ENCODE measurements at places on chromosomes 2 and 18.

GRCh38 chr18:69081846-69082245, 284.0 kb downstream of the CCDC102B start:
- no peak for DNase-seq

DNA sequence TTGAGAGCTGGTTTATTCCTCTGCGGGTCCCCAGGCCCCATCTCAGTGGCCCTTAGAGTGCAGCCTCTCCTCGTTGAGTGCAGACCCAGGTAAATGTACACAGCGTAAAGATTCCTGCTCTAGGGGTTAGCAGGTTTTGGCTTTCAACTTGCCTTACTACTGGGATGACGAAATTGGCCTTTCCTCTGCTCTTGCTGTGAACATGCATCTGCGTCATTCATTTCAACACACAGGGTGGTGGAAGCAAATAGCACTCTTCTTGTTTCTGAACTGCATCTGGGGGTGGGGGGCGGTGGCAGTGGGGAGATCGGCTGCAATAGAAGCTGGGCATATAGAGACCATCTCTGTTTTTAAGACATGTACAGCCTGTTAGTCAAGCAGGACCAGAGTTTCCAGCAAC, 16.5 kb upstream of the SLC16A14 start:
- no peak for DNase-seq

GRCh38 chr2:41828052-41828643, 219.7 kb upstream of the PKDCC start:
- DNase-seq: no peak

DNA sequence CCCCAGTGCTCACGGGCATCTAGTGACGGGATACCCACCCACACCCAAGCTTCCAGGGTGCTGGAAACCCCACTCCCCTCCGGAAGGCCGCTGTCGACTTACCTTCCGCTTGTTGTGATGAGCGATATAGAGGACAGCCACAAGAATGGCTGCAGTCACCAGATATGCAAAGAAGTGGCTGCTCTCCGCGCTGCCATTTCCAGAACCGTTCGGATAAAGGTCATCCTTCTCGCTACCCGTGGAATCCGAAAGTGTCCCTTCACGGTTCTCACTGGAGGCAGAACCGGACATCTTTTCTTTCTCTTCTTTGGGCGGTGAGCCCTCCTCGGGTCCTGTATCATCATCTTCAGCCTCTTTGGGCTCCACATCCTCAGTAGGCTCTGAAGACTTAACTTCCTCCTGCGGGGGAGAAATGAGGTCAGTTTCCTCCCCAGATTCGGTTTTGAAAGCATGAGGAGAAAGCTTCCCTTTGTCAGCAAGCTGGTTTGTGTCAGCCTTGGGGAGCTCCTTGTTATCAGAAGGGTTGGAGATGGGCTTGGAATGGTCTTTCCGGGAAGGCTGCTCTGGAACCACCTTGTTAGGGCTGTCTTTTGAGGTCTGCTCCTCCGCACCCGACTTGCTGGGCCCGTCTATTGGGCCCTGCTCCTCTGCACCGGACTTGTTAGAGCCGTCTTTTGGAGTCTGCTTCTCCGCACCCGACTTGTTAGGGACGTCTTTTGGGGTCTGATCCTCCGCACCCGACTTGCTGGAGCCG, 1.2 kb downstream of the TGOLN2 start:
- no peak for DNase-seq

GRCh38 chr2:241558532-241559322, at the start of gene BOK:
Gene BOK (plus strand): TSS chr2:241558745. CDS start chr2:241559484, 739 bp downstream.
- DNase-seq: peak; percentile 87

DNA sequence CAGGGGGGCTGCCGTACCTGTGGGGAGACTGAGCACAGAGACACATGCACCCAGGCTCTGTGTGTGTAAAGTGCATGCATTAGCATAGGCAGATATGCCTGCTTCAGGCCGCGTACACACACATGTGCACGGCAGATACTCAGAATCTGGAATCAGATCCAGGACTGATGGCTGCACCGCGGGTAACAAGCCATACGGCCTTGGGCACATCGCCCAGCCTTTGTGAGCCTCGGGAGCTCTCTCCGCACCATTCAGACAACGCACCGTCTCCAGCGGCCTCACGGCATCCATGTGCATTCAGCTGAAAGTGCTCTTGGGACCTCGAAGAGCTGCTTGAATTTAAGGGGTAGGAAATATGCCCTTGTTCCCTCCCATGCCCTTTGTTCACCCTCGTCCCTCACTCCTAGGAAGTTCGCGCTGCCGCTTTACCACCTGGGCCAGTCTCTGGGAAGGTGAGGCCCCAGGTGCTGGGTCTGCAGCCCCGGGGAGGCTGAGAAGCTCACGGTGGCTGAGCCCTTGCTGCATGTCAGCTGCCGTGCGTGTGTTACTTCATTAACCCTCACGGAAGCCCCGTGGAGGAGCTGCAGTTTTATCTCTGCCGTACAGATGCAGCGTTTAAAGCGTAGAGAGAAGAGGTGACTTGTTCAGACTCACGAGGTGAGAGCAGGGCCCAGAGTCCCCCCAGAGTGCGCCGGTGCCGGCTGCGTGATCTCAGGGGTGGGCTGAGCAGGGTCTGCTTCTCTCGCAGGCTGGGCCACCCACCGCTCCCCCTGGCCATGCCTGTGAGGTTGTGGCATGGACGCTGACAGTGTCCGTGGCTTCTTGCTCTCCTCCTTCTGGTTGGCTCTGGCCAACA, 377.7 kb upstream of the MYT1L start:
- DNase-seq: no peak

DNA sequence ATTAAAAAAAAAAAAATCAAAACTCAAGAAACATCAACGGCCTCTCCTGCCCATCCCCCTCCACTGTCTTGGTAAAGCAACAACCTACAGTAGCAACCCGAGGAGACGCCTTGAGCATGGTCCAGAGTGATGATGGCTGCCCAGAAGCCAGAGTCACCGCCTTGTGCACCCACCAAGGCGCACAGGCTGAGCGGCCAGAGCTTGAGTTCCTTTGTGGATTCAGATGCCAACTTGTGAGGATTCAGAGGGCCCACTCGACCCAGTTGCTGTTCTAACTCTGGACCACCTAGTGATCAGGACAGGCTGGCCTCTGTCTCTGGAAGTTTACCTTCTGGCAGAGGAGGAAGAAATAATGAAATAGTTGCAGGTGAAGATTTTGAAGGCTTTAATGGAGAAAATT, 105.0 kb downstream of the PDCL3 start:
- no peak for DNase-seq

GRCh38 chr2:173451118-173451517, 96.4 kb downstream of the CDCA7 start:
- DNase-seq: no peak

DNA sequence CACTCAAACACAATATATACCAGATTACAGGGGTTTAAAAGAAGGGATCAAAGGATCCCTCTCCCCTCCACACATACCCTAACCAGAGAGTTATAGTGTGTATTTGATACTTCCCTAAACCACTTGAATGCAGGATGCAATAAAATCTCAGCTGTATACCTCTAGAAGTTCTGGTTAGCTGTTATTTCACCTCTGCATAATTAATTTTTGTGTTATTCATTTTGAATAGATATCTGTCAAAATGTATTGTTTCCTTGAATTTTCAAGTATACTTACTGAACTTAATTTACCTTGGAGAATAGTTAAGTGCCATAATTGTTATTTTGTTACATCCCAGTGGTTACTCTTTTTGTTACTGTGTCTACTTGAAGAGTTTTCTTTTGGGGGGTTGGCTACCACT, 34.5 kb downstream of the DDX1 start:
- no peak for DNase-seq

GRCh38 chr18:36535202-36535935, 237.9 kb downstream of the FHOD3 start:
- DNase-seq: no peak

GRCh38 chr2:159285929-159286708, at the start of gene WDSUB1:
Gene WDSUB1 (minus strand): TSS chr2:159286703. CDS start chr2:159283069, 3,634 bp downstream.
- DNase-seq: peak; percentile 60

GRCh38 chr2:26811261-26811660, 25.4 kb downstream of the CENPA start:
- no peak for DNase-seq

- DNase-seq: no peak
Measured at GRCh38 chr2:200168641-200169555, 137.6 kb upstream of the SPATS2L start.

- no peak for DNase-seq
Measured at GRCh38 chr2:193783681-193784080, 1588.9 kb upstream of the TMEFF2 start.

- no peak for DNase-seq
Measured at GRCh38 chr2:95063086-95063958, 37.8 kb downstream of the MAL start.

DNA sequence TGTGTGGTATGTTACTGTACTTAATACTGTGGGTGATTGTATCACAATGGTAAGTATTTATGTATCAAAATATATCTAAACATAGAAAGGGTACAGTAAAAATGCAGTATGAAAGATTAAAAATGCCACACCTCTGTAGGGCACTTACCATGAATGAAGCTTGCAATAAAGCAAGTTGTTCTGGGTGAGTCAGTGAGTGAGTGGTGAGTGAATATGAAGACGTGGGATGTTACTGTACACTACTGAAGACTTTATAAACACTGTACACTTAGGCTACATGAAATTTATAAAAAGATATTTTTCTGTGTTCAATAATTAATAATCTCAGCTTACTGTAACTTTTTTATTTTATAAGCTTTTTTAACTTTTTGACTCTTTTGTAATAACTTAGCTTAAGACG, 1162.4 kb upstream of the NRXN1 start:
- no peak for DNase-seq

DNA sequence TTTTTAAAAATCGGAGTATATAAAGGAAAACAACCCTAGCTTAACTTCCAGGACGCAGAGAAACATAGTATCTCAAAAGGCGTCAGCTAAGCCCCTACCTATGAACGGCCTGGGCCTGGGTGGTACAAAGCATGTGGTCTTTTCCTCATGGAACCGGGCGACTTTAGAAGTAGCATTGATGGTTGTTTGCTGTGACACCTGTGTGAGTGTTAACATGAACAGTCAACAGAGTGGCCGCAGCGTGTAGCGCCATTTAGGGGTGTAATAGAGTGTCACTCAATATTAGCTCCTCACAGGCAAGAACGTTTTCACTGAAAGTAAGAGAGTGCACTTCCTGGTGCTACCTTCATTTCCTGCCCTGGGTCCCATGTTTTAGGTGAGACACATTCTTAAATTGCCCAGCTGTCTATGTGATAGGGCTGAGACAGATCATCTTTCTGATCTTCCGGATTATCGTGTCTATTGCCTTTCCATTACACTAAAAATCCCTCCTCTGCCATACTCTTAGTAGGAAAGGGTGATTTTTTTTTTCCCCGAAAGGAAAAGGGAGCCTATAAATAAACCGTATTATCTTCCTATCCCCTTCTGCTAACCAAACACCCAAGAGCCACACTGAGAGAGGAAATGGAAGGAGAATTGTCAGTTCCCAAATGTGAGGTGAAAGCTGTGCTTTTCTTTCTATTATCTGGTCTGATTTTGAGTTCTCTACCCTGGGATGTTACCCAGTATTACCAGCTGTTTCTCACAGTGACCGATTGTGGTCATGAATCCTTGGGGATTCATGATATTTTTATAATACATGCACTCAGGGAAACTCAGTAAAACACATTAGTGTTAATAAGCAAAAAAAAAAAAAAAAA, 1.3 kb downstream of the GORASP2 start:
- peak; percentile 31 for DNase-seq

DNA sequence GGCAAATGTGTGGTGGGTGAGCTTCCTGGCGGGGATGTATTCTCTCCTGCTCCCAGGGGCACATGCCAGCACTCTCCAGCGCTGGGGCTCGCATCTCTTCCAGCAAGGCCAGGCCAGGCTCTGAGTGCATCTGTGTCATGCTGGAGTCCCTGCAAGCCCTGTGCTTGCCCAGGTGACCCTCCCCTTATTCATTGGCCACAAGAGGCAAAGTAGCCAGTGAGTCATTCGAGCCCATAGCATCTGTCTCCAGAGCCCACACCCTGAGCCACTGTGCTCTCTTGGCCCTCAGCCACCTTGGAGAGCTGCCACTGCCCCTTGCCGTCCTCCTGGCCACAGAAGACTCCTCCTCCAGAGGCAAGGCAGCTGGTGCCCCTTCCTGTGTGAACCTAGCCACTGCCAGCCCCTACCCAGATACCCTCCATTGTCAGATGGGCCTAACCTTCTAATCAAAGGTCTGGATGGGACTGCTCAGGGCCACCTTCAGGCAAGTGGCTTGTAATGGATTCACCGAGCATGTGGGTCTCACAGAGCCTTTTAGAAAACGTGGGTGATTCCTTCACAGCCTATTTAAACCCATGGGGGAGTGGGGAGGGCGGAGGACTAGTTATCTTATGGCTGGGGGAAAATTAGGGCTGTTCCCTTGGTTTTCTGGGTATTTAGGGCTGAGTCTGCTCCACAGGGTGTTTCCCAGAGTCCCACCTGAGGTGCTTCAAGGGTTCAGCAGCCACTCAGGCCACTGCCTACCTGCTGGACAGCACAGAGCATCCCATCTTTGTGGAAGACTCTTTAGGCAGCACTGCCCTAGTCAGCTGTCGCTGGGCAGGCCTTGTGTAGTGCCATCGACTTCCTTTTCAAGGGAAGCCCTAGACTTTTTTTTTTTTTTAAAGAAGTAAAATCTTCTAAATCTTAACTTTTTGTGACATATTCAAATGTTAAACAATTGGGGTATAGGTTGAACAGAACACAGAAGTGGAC, 137.4 kb downstream of the ACOXL start:
- DNase-seq: no peak

GRCh38 chr2:25844089-25844488, 34.2 kb downstream of the ASXL2 start:
- DNase-seq: no peak

DNA sequence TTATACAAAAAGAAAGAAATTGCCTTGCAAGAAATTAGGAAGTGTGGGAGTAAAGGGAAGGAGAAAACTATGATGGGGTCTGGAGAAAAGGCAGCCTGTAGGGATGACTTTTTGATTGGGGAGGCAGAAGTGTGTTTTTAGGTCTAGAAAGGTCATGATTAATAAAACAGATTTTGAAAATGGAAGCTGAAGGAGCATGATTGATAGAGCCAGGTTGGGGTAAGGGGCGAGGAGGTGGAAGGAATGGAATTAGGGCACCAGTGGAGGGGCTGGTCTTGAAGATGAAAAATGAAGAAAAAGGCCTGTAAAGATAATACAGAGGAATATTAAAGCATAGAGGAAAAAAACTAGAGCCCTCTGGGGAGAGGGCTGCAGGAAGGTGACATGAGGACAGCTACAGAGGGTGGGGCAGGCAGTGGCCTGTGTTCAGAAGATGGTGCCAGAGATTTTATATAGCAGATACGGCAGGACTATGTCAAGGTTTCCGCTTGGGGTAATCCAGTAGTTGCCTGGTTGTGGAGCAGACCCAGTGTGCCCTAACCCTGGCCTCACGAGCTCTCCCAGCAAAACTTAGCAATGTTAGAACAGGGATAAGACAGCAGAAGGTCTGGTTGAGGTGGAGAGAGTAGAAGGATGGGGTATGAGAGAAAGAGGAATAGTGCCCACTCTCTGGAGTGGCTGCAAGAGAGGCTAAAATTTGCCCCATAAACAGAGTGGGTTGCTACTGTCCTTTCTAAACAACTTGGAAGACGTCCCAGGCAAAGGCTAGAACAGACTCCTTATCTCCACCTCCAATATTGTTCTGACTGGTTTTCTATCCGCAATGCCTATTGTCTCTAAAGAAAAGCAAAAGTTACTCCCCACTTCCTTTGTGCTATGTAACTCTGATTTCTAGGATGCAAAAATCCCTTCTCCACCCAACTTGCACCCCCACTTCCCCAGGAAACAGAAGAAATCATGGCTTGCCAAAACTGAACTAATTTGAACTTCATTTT, 287.3 kb downstream of the AGPS start:
- DNase-seq: no peak

- peak; percentile 68 for DNase-seq
Measured at GRCh38 chr2:239465017-239466001, 64.5 kb upstream of the HDAC4 start.
